ENCODE measurements at places on chromosomes 2 and 18. TPM values are rescaled to one million over a fixed set of nuclear protein-coding genes. Genes with fewer than 3 reads are reported as not detected.

Gene CNTNAP5
- total RNA-seq: not detected

Gene RGPD3
- 0.19 TPM for total RNA-seq

Gene GREB1L
- 2.3 TPM for total RNA-seq

Gene TTN
- total RNA-seq: 0.03 TPM

Gene GTF3C2
- 65.9 TPM for total RNA-seq

Gene MARCHF4
- 57.2 TPM for total RNA-seq

Gene IL1A
- 0.15 TPM for total RNA-seq

Gene GPBAR1
- total RNA-seq: 0.15 TPM

Gene CNGA3
- total RNA-seq: not detected

Gene TMEM178A
- total RNA-seq: 0.14 TPM

Gene DSG2
- total RNA-seq: 70.5 TPM

Gene PARD6G
- 3.0 TPM for total RNA-seq

Gene SETBP1
- 0.58 TPM for total RNA-seq

Gene ASNSD1
- 34.4 TPM for total RNA-seq

Gene SERPINB10
- total RNA-seq: not detected

Gene ZBTB14
- 7.4 TPM for total RNA-seq

Gene IL36A
- total RNA-seq: not detected

Gene STARD6
- total RNA-seq: not detected

Gene GLI2
- 18.5 TPM for total RNA-seq

Gene C2orf78
- not detected for total RNA-seq

Gene C2orf76
- 11.0 TPM for total RNA-seq

Gene ESCO1
- total RNA-seq: 9.0 TPM

Gene MAL
- not detected for total RNA-seq

Gene MTCL1
- 55.8 TPM for total RNA-seq

Gene BOD1L2
- total RNA-seq: not detected

Gene SERPINB11
- total RNA-seq: not detected

Gene TYMS
- 170 TPM for total RNA-seq

Gene HAUS1
- 38.0 TPM for total RNA-seq

Gene CCT7
- 976 TPM for total RNA-seq

Data from A549 treated with CpdA at 1 μM for 4 hours (cell line).